Ureter (tissue), 1 donor: ENCODE measurements at places on chromosomes 5 and 9.

- DNase-seq: peak; percentile 65
Measured at GRCh38 chr5:32312197-32312594, 543 bp downstream of the MTMR12 start.

- DNase-seq: no peak
Measured at GRCh38 chr5:180532268-180532667, 38.1 kb downstream of the CNOT6 start.

DNA sequence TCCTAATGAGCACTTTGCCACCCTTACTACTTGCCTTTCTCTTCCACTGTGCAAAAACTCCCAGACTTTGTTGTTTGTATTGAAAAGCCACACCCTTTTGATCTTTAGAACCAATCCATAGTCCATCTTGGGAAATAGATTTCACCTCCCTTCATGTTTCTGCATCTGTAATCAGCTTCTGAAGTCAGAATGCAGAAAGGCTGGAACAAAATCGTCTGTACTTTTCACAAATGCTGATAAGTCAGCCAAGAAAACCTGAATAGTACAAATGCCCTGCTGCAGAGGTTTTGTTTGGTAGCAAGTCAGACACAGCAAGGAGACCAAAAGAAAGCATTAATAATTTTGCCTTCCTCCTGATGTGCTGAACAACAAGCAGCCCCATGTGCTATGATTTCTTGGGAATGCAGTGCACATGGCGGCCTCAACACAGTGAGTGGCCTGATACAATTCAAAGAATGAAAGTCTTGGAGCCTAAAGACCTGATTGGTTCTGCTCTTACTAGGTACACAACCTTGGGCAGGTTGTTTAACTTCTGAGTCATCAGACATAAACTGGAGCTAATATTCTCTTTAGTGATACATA is 59.2 kb upstream of the STK32A start:
- DNase-seq: no peak

- DNase-seq: no peak
Measured at GRCh38 chr9:90793729-90794128, 7.9 kb upstream of the SYK start.

GRCh38 chr5:56802205-56802604 is 13.1 kb upstream of the MAP3K1 start:
- DNase-seq: no peak

- no peak for DNase-seq
Measured at GRCh38 chr9:88460587-88461332, 72.5 kb downstream of the SPIN1 start.

- DNase-seq: no peak
Measured at GRCh38 chr9:132494857-132495256, 84.8 kb downstream of the CFAP77 start.

GRCh38 chr9:123321616-123322272 is 34.3 kb upstream of the CRB2 start:
- DNase-seq: no peak

DNA sequence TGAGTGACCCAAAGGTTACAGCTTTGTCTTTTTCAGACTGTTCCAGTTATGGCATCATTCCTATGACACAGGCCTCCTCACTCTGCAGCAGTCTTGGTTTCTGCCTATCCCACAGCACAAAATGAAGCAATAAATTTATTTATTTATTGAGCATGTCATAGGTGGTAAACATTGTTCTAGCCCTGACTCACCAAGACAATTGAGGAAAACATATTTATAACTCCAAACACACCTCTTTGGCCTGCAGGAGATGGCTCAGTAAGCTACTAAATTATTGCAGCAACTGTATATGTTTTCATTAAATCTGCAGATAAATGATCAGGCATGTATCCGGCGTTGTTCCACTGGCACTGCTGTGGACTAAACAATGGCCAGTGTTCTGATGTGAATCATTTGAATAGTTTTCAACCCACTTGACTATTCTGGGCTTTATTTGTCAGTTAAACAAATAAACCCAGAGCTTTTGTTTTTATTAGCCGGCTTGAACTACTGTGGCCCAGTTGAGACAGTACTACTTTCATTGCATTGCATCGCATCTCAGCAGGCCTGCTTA is 83.2 kb downstream of the FOXD1 start:
- DNase-seq: no peak

GRCh38 chr9:31248156-31248555 is 1136.3 kb upstream of the ACO1 start:
- no peak for DNase-seq

DNA sequence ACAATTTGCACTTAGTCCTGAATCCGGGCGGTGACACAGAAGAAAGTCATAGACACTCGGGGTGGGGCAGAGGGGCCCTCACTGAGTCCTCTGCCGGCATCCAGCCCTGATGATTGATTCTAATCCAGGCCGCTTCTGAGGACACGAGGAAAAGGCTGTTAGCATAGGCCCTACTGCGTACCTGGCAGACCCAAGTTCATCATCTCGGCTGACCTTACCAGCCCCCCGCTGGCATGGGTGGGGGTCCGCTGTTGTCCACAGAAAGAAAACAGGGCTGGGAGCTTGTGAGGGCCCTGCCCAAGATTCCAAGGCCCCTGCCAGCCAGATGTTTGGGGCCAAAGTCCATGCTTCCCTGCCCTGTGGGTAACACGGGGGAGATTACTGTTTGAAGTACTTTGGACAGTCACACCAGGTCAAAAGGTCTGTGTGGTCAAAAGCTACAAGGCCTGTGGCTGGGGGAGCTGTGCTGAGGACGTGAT is 24.5 kb downstream of the ERGIC1 start:
- DNase-seq: no peak

DNA sequence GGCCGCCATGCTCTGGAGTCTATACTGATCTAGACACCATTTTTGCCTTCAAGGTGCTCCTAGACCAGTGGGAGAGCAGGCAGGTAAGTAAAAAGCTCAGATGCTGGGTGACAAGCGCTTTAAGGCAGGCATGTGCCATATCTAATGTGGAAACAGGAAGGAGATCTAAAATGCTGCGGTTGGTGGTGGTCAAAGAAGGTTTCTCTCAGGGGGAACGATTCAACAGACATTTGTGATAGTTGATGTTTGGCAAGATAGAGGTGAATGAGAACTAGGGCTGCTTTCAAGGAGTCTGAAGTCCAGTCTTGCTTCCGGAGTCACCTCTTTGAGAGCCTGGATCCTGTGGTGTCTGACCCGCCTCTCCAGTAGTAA is 146.2 kb upstream of the KLF4 start:
- DNase-seq: no peak
